Transverse colon (tissue), 4 donors: ENCODE measurements at places on chromosomes 2 and 18.
A peak's percentile ranks its signal among the peaks of the same experiment; 100 is the strongest.

DNA sequence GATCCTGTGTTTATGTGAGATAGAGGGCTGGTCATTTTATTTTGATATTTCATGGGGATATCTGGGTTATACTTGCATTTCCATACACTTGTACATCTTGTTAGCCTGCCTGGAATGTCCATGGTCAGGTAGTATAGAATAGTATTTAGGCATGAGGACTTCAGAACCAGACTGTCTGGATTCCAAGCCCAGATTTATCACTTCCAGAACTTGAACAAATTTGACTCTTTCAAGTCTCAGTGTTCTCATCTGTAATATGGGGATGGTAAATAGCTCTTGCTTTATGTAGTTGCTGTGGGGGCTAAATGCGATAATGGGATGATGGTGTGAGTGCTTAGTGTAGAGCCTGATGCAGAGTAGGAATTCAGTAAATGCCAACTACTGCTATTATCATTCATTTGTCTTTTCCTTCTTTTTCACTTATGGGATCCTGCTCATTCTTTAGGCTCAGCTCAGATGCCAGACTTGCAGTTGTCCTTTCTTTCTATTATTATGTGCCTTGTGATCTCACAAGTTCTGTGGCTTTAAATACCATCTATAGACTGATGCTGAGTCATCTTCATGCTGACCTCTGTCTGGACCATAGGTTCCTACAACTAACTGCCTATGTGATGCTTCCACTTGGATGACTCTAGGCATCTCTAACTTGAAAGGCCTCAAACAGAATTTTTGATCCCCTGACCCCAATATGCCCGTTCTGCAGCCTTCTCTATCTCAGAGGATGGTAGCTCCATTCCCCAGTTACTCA lies 67.4 kb downstream of the POLE4 start:
- no peak for DNase-seq

- no peak for DNase-seq
Observed at GRCh38 chr2:207869784-207870778, 100.4 kb upstream of the FZD5 start.

DNA sequence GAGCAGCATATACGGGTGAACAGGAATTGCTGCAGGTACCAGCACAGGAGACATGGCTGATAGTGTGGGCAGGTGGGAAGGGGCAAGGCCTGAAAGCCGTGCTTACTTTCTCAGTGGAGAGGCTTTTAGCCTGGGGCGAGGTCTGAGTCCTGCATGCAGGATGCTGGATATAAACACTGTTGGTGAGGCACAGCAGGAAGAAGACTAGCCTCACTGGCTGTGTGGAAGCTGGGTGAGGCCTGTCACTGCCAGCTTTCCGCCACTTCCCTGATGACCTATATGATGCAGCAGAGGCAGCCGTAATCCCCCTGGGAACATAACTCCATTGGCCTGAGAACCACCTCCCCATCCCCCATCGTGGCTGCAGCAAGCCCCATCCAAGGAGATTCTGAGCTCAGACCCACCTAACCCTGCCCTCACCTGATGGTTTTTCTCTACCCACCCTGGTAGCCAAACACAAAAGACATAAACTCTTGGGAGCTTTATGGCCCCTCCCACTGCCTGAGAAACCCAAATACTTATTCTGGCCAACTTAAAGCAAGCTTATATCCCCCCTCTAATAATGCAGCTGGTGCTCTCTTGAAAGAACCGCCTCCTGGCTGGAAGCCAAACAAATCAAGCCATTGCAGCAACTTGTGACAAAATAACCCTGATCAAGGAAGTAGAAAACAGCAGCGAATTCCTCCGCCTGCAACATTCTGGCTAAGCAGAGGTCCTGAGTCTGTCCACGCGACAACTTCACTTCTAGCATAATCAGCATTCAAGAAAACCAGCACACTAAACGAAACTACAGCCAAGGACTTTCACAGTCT lies 54.6 kb upstream of the DSC1 start:
- DNase-seq: no peak

- DNase-seq: peak; percentile 11
Observed at GRCh38 chr2:181104512-181105115, 124.2 kb downstream of the UBE2E3 start.

DNA sequence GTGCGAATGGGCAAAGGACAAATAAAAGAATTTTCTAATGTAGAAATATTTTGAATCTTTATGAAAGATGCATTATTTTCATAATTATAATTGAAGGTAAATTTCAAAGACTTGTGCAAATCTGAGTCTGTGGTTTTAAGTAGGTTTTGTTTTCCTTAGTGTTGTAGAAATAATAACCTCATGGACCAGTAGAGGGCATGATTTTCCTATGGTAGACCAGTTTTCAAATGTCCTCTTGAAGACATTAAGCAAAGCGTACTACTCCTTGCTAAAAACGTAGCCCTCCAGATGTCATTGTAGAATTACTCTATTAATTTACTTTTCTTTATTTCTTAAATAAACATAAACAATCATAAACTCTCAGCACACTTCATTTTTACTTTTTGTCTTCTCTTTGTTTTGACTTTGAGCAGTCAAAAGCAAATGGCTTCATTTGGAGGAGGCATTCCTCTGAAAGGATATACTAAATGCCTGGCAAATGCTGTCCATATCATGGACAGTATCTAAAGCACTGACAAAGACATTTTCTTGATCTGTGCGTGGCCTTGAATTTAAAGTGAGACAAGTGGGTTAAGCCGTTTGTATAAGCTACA lies 85.8 kb upstream of the FAM237A start:
- no peak for DNase-seq

DNA sequence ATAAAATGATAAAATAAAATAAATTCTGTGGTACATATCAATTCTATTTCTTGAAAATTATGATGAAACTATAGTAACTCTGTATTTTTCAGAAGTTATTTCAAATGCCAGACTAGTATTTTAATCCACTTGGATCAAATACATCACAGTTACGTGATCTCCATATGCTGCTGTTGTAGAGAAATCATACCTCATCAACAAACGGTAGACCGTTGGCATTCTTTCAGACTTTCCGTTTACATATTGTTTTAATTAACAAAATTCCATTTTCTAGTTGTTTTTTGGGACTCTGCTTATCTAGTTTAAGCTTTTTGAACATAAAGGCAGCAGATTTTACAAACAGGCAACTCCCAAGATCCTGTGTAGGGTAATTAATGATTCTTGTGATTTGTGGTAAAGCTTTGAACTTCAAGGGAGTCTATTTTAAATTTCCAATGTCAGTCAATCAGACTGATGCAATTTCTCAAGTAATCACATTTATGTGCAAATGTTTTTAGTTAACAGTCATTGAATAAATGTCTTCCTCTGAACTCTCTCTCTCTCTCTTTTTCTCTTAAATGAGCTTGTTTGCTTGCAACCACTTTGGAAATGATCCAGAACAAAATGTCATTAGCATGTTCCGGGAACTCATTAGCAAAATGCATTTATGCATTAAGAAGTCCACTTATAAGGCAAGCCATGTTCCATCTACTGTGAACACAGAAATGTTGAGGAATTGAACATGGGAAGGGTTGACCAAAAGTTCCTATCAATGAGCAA lies 31.8 kb downstream of the NYAP2 start:
- no peak for DNase-seq

DNA sequence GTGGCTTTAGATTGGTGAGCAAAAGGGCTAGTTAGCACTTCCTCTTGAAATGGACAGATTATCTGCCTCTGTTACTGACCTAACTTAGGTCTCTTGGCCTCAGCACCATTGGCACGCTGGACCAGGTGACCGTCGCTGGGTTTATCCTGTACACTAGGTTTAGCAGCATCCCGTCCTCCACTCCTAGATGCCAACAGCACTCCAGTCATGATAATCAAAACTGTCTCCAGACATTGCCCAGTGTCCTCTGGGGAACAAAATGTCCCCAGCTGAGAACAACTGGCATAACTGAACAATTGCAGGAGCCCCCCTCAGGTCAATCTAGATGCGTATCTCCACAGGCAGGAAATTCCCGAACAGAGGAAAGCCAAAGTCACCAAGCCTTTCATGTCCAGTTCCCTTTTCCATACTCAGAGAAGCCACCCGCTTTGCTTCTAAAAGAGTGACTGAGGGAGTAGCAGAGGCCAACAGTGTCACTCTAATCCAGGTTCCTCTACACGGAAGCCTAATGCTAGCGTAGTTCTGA lies 27.3 kb downstream of the E2F6 start:
- DNase-seq: no peak

- no peak for DNase-seq
Observed at GRCh38 chr2:151851761-151852160, 23.5 kb upstream of the ARL5A start.

GRCh38 chr18:62384610-62385097 lies 59.5 kb downstream of the TNFRSF11A start:
- DNase-seq: no peak

DNA sequence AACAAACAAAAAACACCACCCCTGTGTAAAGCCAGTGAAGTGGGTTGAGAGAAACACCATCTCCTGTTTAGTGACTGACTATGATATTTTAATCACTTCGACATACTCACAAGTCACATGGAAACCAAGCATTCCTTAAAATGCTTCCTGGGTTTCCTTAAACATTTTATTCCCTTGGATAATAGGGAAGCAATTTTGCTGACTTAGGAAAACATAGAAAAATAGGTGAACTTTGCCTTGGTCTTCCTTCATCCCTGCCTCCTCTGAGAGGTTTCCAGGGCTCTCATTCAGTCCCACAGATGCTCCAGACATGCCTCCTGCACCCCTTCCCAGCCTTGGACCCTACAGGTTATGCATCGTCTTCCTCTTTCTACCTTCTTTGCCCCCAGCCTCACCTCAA lies 122.6 kb upstream of the SERPINE2 start:
- no peak for DNase-seq

- no peak for DNase-seq
Observed at GRCh38 chr2:239910851-239911640, 114.1 kb downstream of the NDUFA10 start.

- DNase-seq: no peak
Observed at GRCh38 chr2:72940786-72941185, 23.5 kb downstream of the EMX1 start.

DNA sequence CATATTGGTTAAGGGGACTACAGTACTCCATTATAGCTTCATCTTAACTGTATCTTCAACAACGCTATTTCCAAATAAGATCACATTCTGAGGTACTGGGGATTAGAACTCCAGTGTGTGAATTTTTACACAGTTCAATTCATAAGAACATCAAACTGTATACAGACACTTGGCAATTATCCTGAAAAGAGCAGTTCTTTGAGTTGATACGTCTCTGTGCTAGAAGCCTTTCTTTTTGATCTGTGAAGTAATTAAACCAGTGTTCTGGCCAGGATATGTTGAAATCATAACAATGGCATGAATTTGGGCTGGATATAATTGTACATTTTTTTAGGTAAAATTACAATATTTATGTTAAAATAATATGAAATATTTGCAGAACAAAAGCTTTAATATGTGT lies 93.5 kb upstream of the ITPRID2 start:
- no peak for DNase-seq

DNA sequence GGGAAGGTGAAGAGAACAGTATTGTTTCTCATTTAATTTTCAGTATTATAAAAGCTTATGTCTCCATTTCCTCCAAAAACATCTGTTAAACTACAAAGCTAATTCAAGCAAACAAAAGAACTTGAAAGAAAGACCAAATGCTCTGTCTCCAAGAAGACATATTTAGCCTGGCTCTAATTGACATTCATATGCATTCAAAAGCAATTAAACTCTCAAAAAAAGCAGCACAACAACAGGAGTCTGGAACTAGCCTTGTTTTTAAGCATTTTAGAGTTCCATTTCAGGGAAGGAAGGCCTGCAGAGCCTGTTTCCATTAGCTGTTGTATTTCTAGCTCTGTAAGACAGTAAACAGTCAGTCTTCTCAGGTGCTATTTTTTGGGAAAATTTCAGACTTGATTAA lies 447.9 kb downstream of the TDRD15 start:
- DNase-seq: no peak

DNA sequence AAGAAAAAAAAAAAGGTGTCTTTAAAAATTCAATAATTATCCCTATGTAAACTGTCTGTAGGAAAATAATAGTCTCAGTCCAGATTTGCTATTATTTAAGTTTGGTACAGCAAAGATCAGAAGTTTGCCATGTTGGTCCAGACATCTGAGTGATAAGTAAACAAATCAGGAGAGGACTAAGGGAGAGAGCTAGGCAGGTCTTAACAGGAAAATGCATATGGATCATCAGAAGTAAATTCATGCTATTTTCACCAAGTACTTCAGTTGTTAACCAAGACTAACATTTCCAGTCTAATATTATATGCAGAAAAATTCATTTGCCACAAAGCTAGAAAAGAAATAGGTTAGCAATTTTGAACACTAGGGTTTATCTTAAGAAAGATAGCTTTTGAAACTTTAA lies 95.0 kb upstream of the STK17B start:
- no peak for DNase-seq

- peak; percentile 79 for DNase-seq
Observed at GRCh38 chr2:20052861-20053281, 1.4 kb upstream of the LAPTM4A start.

GRCh38 chr2:216911886-216912285 lies 52.0 kb upstream of the TNP1 start:
- DNase-seq: no peak

GRCh38 chr2:496729-497128 lies 180.5 kb downstream of the TMEM18 start:
- DNase-seq: no peak
